NCI-H1092 (cell line): ENCODE measurements at places on chromosomes 3 and 15.

DNA sequence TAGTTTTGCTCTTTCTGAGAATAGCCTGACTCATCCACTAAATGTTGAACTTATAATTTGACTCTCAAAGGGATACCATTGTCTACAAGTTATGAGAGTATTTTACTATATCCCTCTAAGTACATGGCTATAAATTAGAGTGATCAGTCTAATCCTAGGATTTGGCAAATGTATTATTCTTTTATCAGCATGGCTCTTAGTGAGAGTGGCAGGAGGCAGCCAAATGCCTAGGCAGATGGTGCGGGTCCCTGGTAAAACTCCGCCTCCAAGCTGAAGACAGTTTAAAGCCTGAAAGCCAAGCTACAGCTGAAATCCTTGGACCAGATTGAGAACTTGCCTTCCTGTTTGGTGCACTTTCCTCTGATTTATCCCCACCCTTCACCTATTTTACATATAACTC, 631.8 kb downstream of the SQOR start:
- no peak for DNase-seq

DNA sequence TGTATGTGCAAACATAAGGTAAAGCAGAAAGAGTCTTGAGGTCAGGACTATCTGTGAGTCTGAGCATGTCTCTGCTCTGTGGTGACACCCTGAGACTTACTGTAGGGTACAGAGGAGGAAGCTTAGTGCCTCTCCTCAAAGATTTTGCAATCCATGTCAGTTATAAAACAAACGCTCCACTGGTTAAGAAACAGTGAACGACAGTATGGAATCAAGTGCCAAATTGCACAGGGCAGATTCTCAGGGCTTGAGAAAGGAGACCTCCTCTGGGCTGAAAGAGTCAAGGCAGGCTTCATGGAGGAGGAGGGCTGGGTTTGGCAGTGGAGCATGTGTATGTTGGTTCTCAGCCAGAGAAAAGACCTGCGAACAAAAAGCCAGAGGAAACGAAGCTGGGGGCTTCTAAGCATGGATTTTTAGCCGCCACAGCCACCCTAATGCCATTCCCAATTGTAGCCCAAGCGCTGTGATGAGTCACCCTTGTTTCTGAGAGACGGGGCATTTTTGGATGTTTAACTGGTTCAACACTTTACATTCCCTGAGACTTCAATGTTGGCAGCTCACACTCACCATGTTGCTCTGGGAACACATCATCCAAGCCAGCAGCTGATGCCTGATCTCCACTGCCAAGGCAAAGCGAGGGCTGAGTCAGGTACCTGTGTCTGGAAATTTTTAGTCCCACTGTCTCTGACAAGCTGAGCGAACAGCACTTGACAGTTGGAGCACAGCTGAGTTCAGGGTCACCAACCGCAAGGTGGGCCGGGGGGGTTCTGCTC, 3.4 kb upstream of the DGKG start:
- DNase-seq, result no peak

GRCh38 chr15:58409861-58410260, 21.9 kb upstream of the LIPC start:
- DNase-seq, result no peak

DNA sequence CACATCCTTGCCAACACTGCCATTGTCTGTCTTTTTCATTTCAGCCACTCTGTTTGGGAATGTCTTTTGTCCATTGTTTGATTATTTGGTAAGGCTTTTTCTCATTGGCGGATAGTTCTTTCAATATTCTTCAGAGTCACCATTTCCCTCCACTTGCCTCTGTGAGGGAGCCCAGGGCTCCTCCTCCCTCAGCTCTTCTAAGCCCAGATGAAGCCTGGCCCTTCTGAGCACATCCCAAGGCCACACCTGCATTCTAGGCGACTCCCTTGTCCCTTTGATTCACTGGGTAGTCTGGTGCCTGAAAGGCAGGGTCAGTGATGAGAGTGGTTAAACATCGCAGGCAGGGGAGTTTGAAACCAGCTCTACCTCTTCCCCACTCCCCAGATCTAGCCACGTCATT, 12.4 kb upstream of the LTF start:
- DNase-seq, result no peak

- no peak for DNase-seq
Observed at GRCh38 chr3:106176734-106177133, 307.9 kb upstream of the CBLB start.
